ENCODE measurements at places on chromosomes 6 and 20.
A peak's percentile ranks its signal among the peaks of the same experiment; 100 is the strongest.

GRCh38 chr6:100512203-100512862, 47.6 kb upstream of the SIM1 start:
- DNase-seq = no peak

GRCh38 chr6:170063851-170064602, 226.9 kb downstream of the DLL1 start:
- no peak for DNase-seq

GRCh38 chr6:81589465-81590313, 162.8 kb downstream of the TENT5A start:
- no peak for DNase-seq

- no peak for DNase-seq
Observed at GRCh38 chr20:58550275-58551059, 35.3 kb upstream of the APCDD1L start.

GRCh38 chr20:48843057-48843806, 15.4 kb upstream of the PREX1 start:
- no peak for DNase-seq

GRCh38 chr6:170260686-170261085, 30.2 kb downstream of the DLL1 start:
- no peak for DNase-seq

GRCh38 chr6:150929416-150929815, 63.9 kb downstream of the MTHFD1L start:
- no peak for DNase-seq

GRCh38 chr6:77774457-77774856, 121.6 kb downstream of the MEI4 start:
- DNase-seq = no peak

DNA sequence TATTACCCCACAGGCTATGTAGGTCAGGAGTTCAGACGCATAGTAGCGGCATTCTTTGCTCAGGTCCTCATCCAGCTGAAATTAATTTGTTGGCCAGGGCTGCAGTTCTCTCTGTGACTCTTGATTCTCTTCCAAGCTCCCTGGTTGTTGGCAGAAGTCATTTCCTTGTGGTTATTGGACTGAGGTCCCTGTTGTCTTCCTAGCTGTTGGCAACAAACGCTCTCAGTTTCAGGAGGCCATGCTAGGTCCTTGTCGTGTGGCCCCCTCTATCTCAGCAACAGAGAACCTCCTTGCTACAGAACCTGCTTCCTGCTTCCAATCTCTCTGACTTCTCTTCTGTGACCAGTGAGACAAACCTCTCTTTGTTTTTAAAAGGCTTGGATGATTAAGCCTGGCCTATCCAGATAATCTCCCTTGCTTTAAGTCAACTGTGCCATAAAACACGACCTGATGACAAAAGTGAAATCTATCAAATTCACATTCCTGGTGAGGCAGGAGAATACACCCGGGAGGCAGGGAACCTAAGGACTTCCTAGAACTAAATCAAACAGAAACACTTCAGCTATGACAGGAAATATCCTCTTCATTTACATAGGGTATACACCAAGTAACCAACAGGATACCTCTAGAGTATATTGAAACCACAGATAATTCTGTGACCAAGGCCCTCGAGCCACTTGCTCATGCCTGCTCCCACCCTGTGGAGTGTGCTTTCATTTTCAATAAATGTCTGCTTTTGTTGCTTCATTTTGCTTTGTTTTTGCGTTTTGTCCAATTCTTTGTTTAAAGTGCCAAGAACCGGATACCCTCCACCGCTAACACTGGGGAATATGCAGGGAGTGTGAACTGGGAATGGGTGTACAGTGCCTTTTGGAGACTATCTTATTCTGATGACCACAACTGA, 196.0 kb downstream of the BTBD3 start:
- peak; percentile 55 for DNase-seq

DNA sequence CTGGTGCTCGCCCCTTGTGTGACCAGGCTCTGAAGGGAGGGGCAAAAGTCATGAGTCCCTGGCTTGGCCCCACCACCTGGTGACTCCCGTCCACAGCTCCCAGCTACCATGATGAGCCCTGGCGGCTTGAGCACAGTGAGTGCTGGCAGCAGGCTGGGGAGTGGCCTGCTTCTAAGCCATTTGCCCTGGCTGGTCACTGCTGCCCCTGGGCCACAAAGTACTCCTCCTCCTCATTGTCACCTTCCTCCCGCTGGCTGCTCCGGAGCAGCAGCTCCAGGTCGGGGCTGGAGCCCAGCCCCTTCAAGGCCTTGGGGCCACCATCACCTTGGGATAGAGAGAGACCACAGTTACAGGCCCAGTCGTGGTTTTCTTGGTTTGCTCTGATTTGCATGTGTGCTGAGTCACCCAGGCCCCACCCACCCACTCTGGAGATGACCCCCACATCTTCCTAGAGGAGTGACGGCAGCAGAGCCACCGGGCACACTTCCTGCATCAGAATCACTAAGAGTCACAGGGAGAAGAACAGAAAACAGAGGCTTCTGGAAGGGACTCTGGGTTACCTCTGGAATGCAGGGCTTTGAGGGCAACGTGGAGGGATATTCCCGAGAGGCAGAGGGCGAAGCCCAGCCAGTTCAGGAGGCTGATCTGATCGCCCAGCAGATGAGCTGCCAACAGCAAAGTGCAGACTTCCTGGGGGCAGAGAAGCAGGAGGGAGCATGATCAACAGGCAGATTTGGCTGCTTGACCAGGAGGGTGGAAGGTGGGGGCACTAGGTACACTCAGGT, 42.1 kb upstream of the CDH22 start:
- no peak for DNase-seq

GRCh38 chr20:48820649-48820973, 7.2 kb downstream of the PREX1 start:
- no peak for DNase-seq

DNA sequence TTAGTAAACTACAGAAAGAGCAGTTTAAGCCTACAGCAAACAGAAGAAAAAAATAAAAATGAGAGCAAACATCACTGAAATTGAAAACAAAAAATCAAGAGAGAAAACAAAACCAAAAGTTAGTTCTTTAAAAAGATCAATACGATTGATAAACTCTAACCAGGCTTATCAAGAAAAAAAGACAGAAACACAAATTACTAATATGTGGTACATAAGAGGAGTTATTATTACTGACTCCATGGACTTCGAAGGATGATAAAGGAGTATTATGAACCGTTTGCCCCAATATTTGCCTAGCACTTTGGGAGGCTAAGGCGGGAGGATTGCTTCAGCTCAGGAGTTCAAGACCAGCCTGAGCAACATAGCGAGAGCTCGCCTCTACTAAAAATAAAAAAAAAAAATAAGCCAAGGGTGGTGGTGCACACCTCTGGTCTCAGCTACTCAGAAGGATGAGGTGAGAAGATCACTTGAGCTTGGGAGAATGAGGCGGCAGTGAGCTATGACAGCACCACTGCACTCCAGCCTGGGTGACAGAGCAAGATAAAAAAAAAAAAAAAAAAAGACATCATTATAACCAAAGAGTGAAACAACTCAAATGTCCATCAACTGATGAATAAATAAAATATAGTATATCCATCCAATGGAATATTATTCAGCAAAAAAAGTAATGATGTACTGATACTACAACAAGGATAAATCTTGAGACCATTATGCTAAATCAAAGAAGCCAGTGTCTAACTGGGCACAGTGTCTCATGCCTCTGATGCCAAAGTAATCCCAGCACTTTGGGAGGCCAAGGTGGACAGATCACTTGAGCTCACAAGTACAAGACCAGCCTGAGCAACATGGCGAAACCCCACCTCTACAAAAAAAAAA, 12.9 kb downstream of the TRPC4AP start:
- no peak for DNase-seq

- no peak for DNase-seq
Observed at GRCh38 chr6:163386329-163386908, 28.1 kb upstream of the QKI start.

GRCh38 chr6:71419217-71420094, 130.8 kb downstream of the OGFRL1 start:
- peak; percentile 41 for DNase-seq

- no peak for DNase-seq
Observed at GRCh38 chr20:32820698-32821377, 1.1 kb downstream of the MAPRE1 start.

GRCh38 chr20:40414843-40415615, 274.0 kb downstream of the MAFB start:
- peak; percentile 59 for DNase-seq

- DNase-seq = no peak
Observed at GRCh38 chr6:169168706-169169105, 84.9 kb downstream of the THBS2 start.

DNA sequence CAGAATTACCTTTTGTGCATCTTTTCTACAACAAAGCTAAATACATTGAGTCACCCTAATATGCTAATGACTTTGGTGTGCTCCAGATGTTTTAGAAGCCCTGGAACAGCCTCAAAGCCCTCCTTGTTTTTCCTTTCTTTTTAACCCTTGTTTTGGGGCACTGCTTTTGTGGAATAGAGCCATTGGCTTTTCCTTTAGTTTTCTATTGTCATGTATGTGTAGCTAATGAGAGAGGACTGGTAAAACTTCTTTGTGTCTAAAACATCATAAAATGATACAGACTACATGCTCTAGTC, 158.8 kb downstream of the JARID2 start:
- DNase-seq = no peak

DNA sequence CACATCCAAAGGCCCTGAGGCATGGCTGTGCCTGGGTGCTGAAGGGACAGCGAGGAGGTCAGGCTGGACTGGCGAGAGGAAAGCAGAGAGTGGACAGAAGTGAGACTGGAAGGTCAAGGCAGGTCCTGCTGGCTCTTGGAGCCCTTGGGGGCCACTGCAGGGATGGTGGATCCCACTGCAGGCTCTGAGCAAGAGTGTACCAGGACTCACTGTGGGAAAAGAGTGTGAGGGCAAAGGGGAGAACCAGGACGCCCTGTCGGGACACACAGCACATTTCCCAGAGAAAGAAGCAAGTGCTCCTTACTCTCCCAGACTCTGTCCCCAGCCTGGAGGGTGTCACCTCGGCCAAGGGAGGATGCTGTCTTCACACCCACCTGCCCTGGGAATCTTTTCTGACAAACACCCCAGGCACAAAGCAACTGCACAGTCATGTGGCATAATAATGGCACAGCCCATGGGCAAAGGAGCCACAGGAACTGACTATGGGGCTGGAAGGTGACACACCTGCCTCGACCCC, 172.3 kb upstream of the CST7 start:
- no peak for DNase-seq

DNA sequence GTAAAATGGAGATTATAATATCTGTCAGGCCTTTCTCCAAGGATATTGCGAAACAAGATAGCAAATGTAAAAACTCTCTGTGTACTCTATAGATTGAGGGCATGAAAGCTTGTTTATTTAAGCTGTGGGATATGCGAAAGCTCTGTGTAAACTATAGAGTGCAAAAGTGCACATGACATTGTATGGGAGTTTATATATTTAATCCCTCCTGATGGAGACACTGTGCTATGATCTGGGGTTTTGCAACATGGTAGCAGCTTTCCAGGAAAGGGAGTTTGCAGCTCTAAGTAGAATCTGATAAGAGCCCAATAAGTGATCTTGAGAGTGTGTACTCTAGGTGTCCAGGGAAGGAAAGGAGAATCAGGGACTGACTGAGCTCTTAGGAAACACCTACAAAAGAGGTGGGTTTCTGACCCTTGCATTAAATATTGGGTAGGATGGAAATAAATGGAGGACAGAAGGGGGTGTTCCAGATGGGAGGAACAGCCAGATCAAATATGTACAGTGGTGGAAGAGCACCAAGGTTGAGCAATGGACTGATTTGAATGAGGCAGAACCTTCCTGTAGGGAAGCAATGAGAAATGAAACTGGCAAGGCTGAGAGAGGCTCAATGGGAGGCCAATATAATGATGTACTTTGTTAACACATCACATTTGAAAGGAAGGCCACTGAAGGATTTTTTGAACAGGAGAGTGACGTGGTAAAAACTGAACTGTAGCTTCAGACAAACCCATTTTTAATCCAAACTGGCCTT, 450.1 kb downstream of the GJA1 start:
- DNase-seq = peak; percentile 61

- peak; percentile 6 for DNase-seq
Observed at GRCh38 chr20:8534368-8535160, 402.5 kb downstream of the PLCB1 start.

DNA sequence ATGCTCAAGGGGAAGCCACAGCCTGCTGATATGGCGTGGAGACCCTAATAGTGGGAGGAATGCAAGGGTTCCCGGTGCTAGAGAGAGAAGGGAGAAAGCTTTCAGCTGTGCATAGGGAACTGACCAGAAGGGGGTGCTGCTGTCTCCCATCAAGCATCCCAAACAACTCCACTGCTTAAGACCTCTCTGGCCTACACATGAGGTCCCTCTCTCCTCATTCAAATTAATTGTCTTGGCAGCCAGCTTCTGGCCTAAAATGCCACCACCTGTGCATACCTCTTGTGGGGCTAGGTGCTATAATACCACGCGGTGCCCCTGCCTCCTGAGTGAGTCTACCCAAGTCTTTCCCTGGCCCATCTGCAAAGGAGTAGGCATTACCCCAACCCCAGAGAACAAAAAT, 14.5 kb downstream of the ADISSP start:
- DNase-seq = peak; percentile 72

- no peak for DNase-seq
Observed at GRCh38 chr6:128452713-128453112, 67.7 kb downstream of the PTPRK start.

DNA sequence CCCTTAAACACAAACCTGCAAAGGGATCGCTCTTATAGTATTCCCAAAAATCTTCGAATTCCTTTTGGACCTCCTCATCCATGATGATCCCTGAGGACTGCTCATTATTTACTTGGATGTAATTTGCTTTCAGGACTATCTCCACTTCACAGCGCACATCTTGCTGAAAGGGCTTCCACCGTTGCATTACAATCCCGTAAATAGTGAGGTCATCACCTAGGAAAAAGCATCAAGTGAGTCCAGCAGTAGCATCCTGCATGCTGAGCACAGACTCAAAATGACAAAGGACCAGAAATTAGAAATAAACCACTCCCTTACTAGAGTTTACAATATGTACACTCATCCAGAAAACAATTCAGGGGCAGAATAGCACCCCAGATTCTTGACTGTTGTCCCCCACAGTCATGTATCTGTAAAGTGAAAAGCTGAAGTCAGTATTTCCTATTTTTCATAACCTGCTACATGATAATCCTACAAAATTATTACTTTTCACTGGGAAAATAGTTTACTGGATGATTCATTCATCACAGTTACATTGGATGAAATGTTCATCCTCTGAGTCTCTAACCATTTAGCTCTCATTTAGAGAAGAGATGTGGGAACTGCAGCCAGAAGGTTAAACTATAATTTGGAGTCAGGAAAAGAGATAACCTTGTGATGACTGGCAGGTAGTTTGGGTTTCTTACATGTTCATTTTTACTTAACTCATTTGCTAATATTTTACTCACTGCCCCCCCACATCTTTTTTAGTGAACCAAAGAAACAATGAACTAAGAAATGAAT, 17.2 kb downstream of the MCM9 start:
- DNase-seq = no peak

DNA sequence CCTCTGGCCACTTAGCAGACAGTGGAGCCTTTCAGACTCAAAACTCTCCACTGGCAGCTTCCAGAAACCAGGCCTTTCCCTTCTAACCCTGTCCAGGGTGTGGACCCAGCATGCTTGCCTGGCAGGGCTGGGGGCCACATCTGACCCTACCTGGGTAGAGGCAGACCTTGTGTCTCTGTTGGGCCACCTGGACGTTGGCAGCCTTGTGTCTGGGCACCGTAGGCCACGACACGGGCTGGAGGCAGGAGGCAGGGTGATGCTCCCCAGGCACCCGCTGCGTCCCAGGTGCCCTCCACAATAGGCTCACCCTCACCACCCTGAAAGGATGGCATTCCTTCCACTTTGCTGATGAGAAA, 67.6 kb downstream of the NOL4L start:
- DNase-seq = no peak
